ENCODE measurements at places on chromosomes 6 and 20. TPM values are rescaled to one million over a fixed set of nuclear protein-coding genes. Genes with fewer than 3 reads are reported as not detected.

Gene CSNK2A1
- total RNA-seq: 54.4 TPM

Gene TNF
- 1.1 TPM for total RNA-seq

Gene KIF6
- total RNA-seq: 7.9 TPM

Gene QKI
- total RNA-seq: 273 TPM

Gene SLC4A11
- 14.9 TPM for total RNA-seq

Gene SEL1L2
- 0.47 TPM for total RNA-seq

Gene SAMD10
- 5.8 TPM for total RNA-seq

Gene ASIP
- 0.54 TPM for total RNA-seq

Gene ANKRD66
- total RNA-seq: 2.1 TPM

Gene ZNF391
- 4.2 TPM for total RNA-seq

Gene TCEA2
- 21.7 TPM for total RNA-seq

Gene OPRL1
- total RNA-seq: 2.6 TPM

Gene CYP39A1
- total RNA-seq: 2.6 TPM

Gene TGM2
- total RNA-seq: 257 TPM
